Stimulated activated CD8-positive, alpha-beta memory T cell treated with anti-CD3 and anti-CD28 coated beads, Interleukin-15, amount 100 ng/mL, for 4 hours (primary cell): ENCODE measurements at places on chromosomes 5 and 9.
A peak's percentile ranks its signal among the peaks of the same experiment; 100 is the strongest.

DNA sequence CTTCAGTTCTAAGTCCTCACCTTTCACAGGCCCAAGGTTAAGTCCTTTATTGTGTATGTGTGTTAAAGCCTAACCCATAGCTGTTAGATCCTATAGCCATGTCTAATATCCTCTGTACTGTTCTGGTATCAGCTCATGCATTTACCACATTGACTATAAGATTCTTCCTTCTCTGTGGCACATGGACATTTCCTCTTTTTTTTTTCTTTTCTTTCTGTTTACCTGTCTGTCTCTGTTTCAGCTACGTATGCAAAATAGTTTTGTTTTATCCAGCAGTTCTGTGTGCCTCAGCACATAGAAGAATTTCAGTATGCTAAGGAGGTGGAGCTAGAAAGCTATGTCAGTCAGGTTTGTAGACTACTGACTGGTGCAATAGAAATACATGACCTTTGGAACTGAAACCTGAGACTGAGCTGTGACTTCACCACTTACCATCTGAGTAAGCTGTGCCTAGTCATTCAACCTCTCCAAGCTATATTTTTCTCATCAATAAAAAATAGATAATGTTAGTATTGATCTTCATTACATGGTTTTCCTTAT, 155.6 kb upstream of the VLDLR start:
- DNase-seq, result no peak

DNA sequence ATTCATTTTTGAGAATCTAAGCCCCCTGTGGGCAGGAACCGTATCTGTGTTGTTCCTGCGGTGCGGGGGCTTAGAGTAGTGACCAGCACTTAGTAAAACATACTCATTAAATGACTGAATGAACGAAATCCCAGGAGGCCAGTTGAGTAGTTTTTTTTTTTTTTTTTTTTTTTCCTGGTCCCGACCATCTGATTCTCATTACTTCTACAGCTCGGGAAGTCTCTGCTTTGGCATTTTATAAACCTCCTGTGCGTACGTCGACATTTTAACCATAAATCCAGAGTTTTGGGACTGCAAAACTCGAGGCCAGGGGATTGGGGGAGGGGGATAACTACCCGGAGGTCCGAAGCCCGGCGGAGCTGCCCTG, 31.5 kb upstream of the SPRY4 start:
- no peak for DNase-seq

- DNase-seq, result no peak
Observed at GRCh38 chr5:112064271-112064701, 307.3 kb upstream of the NREP start.

GRCh38 chr9:93827545-93828330, 127.4 kb downstream of the BARX1 start:
- DNase-seq, result no peak

GRCh38 chr9:8254541-8254940, 455.0 kb upstream of the DMAC1 start:
- DNase-seq, result no peak

GRCh38 chr5:132681983-132682382, 8.2 kb downstream of the IL4 start:
- no peak for DNase-seq

DNA sequence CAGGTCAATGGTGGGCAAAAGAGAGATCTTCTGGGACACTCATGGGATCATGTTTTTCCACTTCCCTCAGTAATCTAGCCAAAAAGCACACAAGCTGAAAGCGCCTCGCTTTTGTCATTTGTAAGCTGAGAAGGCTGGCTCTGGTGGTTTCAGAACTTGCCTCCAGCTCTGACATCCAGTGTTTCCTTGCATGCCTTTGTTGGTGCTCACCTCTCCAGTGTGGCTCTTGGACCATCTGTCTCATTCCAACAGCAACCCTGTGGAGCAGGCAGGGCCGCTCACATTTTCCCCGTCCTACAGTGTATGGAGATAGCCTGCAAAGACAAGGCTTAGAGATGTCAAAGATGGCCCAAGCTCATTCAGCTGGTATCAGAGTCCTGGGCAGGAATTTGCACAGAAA, 160.8 kb upstream of the KLF4 start:
- no peak for DNase-seq

DNA sequence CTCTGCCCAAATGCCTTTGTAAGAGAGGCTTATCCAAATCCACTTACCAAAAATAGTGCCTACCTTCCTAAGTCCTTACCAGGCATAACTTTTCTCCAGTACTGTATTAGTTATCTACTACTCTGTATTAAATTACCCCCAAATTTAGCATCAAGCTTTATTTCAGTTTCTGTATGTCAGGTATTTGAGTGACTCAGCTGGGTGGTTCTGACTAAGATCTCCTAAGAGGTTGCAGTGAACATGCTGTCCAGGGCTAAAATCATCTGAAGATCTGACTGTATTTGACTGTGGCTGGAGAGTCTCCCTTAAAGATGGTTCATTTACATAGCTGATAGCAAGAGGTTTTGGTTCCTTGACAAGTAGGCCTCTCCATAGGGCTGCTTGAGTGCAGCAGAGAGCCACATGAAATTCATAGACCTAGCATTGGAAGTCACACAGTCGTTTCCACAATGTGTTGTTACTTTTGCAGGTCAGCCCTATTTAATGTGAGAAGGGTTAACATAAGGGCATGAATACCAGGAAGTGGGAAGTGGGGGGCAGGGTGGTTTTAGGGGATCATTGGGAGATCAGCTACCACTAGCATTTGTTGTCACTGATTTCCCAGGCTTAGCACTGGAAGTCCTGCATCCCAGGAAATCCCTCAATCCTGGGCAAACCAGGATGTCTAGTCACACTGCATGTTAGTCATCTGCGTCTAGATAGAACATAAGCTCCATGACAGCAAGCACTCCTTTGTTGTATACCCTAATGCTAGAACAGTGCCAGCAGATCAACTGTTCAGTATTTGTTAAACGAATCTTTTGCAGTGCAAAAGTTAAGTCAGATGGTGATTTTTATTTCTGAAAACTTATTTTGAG, 2.0 kb upstream of the ZNF622 start:
- DNase-seq, result no peak

DNA sequence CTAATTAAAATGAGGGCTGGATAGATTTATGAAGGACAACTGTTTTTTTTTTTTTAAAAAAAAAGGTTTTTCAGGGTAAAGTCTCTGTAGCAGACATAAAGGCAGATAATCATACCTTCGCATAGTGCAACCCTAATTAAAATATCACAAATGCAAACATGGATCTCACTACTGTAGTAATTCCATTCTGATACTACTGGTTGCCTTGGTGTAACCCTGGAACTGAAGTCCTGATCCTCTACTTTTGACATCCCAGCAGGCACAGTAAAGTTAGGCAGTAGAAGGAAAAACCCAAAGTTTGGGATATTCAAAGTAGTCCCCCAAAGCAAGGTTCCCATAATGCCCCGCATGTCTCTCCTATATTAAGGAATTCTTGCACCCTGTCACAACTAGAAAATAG, 19.6 kb downstream of the RFX3 start:
- DNase-seq, result no peak

- no peak for DNase-seq
Observed at GRCh38 chr5:147887026-147887627, 8.6 kb downstream of the SCGB3A2 start.

DNA sequence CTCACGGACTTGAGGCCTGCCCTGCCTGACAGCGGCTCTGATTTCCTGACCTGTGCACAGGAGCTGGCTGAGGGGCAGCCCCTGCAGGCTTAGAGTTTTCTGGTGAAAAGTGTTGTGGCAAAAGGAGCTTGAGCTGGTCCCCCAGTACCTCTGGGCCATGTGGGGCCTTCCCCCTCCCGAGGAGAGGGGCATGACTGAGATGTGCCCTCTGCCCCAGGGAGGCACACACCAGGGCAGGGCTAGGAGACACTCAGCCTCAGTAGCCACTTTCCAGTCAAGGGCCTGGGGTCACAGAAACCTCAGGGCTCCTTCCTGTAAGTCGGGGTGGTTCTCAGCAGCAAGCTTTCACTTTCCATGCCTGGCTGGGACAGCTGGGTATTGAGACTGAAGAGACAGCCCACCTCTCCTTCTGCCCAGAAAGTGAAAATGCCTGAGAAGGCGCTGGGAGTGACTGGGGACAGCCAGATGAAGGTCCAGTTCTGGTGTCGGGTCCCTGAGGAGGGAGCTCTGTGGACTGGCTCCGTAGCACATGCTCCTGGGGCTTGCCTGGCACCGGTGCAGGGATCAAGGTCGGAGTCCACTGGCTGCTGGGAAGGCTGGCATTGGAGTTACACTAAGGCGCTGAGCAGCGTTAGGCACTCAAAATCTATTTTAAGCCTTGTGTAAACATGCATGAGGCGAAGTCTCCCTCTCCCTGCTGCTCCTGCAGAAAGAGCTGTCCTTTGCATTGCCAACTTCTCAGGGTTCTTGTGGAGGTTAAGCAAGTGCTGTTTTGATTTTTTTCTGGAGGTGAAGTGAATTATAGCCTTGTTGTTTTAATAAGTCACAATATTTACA, 394.9 kb downstream of the GADD45G start:
- DNase-seq, result peak; percentile 31

DNA sequence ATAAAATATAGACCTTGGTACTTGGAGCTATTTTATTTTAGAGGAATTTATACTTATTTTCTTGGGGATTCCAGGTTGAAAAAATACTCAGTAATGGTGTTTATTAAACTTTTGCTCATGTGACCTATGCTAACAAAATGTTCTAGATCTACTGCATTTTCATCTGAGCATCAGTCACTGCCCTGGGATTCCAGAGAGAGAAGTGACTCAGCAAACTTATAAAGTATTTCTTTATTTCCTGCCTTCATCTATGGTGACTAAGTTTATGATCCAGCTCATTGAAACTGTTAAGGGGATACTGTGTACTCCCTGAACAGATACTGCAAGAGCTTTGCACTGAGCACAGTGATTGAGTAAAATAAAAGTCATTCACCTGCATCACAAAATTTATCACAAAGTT, 298.5 kb upstream of the CDH18 start:
- no peak for DNase-seq

- DNase-seq, result no peak
Observed at GRCh38 chr5:139646912-139647505, 1.1 kb upstream of the CXXC5 start.

GRCh38 chr9:4035777-4036176, 264.1 kb downstream of the GLIS3 start:
- DNase-seq, result no peak

DNA sequence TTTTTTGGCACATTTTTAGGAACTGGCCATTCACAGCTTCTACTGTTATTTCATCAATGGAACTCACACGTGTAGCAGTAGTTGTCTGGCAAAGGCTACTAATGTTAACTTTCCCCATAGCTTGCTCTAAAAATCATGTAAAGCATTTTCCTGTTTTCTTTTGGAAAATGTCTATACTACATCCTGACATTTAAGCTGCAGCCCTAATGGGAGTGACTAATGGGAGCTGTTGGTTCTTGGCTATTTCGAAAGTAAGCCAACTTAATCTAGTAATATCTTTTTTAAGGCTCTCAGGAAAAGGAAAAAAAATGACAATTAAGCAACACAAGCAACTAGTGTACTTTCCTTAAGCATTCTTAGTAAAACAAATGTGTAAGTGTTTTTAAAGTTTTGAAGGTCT, 169.2 kb downstream of the SLC12A2 start:
- no peak for DNase-seq

DNA sequence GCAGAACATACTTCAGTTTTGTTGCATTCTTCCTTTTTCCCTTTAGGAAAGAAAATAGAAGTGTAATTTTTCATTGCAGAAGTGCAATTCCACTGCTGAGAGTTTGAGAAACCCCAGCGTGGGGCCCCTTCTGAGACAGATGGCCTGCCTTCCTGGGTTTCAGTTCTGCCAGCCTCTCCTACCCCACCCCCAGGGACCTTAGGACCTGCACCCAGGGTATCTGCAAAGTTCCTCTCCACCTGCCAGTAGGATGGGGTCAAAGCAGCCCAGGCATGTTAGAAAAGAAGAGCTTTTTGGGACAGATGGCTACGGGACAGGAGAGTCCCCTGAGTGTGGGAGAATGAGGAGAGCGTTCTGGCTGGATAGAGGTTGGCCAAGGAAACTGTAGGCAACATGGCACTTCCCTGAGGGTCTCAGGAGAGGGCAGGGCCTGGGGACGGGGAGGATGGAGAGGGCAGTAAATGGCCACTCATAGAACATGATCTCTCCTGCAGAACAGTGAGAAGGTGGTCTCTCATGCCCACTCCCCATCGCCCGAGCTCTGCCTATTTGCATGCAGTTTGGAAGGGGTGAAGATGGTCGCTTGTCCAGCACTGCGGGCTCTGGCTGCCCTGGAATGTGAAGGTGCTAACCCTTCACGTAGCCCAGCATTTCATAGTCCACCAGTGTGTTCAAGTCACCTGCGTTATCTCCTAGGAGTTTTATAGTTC, at the start of gene TIFAB:
Gene TIFAB, minus strand, starts transcription at position 31 of the 710 bp plus-strand sequence. CDS start 2,412 bp downstream, outside the sequence.
- DNase-seq, result no peak

DNA sequence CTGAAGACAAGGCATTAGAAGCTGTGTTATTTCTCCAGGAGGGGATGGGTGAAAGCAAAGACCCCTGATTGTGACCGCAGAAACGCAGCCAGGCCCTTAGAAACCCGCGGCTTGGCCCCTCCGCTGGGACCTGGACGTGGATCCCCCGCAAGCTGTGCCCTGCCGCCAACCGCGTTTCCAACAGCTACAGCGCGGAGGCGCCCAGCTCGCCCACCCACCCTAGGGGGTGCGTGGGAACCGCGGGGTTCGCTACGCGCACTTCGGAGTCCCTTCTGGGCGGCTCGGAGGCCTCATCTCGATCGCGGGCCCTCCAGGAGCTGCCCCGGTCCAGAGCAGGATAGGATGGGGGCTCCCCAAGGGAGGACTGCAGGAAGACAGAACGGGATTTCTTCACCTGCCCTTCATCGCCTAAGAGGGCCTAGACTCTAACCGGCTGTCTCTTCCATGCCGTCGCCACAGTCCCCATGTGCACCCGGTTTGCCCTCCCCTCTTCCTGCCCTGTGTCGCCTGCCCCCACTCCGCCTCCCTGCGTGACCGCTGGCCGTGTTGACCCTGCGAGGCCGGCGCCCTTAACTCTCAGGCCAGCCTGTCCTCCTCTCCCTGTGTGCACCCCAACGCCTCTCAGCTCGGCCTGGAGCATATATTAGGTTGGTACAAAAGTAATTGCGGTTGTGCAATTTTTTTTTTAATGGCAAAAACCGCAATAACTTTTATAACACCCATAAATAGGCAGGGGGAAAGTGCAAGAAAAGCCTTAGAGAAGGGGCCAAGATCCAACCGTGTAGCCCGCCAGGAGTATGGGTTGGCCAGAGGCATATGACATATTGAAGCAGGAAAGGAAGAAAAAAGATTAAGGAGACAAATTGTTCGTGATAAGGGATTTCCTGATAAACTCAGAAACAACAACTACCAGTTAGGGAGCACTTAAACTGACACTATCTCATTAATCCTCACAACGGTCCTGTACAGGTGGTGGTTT, 68.1 kb upstream of the FREM1 start:
- DNase-seq, result no peak
